ENCODE measurements at places on chromosomes 2 and 18.

- DNase-seq, result no peak
Observed at GRCh38 chr18:61261870-61262269, 71.4 kb upstream of the CDH20 start.

DNA sequence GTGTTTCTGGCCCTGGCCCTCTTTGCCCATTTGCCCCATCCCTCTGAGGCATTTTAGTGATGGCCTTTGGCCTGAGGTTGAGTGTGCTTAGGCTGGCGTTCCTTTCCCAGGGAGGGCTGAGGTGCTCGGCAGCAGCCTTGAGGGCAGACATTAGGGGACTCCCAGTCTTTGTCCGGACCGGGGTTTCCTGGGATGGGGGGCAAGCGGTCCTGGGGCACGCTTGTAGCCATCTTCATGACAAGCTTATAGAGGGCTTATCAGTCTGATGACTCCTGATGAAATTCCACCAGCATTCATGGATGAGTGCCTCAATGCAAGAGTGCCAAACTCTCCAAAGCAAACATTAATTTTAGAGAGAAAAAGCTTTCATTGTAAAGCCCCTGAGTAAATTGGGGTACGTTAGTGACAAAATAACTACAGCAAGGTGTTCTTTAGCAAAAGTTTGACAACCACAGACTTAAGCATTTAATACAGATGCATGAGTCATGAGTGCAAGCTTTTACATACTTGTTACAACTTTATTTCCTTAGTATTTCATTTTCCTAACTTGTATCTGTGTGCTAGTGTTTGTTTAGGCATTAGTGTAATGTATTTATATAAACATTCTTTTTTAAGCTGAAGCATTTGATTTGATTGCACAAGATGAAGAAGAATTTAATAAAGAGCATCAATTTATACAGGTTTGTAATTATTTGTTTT, 45.6 kb downstream of the CEP192 start:
- no peak for DNase-seq

DNA sequence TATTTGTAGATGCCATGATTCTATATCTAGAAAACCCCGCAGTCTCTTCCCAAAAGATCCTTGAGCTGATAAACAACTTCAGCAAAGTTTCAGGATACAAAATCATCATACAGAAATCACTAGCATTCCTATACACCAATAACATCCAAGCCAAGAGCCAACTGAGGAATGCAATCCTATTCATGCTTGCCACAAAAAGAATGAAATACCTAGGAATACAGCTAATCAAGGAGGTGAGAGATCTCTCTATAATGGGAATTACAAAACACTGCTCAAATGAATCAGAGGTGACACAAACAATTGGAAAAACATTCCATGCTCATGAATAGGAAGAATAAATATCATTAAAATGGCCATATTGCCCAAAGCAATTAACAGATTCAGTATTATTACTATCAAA, 551.4 kb upstream of the SLC39A10 start:
- no peak for DNase-seq

- no peak for DNase-seq
Observed at GRCh38 chr2:99662761-99663341, 173.0 kb upstream of the REV1 start.

- peak; percentile 20 for DNase-seq
Observed at GRCh38 chr2:219207884-219208740, 1.5 kb downstream of the ZFAND2B start.

DNA sequence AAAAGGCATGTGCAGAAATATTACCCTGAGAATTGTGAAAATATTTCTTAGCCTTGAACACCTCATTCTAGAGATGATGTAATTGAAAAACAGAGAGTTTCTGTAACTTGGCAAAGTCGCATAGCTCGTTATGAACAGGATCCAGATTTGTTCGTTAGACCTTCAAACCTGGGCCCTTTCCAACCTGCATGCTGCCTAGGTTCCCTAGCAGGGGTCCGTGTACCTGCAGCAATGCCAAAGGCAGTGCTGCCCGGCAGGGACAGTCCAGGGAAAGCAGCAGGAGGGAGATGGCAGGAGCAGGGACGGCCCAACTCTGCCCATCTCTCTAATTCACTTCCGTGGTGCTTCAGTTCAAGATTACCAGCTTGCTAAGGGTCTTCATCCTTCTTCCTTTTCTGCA, 12.0 kb downstream of the PIEZO2 start:
- no peak for DNase-seq

- peak; percentile 62 for DNase-seq
Observed at GRCh38 chr2:147910990-147911473, 66.2 kb downstream of the ACVR2A start.

- DNase-seq, result no peak
Observed at GRCh38 chr2:42895134-42895790, 102.9 kb upstream of the HAAO start.

DNA sequence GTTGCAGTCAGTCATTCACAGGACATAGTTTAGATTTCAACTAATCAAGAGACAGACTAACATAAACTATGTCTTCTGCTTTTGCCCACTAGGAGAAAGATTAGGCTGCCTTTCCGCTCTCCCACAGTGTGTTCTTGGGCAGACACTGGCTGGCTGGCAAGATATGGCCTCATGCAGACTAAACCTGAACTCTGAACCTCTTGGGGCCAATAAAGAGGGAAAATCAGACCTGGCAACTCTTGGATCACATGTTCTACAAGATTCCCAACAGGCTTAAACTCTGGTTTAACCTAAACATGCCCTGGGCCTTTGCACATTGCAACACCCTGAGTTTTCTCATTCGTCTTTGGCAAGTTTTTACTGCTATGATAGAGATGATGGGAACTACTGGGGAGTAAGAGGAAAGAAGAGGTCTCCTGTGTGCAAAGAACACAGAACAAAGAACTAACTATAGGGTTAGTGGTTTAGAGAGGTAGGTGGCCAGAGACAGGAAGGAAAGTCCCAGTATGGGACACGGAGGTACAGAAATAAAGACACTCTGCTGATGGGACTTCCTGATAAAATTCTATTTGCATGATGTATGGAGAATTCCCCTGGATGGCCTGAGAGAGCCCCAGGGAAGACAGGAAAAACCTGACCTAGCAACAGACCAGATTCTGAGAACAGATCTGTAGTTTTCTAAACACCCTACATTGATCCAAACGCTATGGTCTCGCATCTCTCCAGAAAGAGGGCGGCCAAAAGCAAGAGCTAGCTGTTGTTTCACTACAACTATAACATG, 2.0 kb upstream of the ATRAID start:
- DNase-seq, result no peak

DNA sequence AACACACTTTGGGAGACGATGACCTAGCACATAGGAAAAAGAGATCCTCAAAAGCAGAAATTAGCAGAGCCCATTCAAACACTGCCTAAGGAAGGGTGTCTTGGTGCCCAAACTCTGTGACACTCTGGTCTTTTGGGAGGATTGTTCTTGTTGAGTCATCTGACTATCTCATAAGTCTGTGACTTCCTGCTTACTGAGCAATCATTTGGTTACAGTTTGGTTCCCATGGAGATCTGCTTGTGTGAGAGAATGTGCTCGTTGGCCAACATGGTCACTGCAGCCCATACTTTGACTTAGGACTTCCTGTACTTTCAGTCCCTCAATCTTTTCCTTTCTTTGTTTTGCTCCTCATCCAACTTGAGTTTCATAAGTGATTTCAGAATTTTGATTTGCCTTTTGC, 602.9 kb downstream of the NYAP2 start:
- no peak for DNase-seq

- no peak for DNase-seq
Observed at GRCh38 chr2:221431477-221431876, 140.6 kb downstream of the EPHA4 start.

GRCh38 chr2:173199294-173199693, 123.6 kb downstream of the MAP3K20 start:
- no peak for DNase-seq

DNA sequence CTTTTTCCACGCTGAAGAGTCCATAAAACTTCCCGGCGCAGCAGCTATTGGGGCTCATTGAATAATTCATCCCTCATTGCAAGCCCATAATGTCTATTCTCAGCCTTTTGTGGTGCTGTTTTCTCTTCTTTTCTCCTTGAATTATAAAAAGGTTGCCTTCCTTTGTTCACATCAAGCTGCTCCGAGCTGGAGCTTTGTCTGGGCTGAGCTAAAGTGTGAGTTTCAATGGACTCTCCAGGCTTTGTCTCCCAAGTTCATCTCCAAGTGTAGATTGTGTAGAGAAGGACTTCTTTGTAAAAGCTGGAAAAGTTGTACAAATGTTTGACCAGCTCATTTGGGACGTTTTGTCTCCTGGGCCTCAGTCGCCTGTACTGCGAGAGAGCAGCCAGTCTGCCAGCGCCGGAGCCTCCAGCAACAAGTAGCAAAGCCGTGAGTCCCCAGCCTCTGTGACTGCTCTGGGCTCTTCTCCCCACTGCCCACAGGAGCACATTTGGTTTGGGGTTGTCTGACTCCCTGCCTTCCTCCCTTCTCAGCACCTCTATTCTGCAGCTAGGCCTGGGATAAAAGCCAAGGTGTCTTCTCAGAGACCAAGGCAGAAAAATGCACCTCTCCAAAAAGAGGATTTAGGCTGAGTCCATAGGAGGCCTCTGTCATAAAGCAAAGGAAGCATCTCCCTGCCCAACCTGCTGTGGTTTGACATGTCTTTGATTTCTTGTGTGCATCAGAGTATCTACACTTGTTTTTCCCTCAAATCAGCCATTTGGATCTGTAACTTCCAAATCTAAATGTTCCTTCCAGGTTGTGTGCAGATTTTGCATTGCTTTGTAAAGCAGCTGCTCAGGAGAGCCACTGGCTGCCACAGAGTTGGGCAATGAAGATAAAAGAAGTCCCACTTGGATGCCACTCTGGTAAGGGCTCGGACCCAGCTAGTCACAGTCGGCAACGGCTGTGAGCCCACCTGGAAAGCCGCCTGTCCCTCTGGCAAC, 6.4 kb downstream of the PAX3 start:
- no peak for DNase-seq

DNA sequence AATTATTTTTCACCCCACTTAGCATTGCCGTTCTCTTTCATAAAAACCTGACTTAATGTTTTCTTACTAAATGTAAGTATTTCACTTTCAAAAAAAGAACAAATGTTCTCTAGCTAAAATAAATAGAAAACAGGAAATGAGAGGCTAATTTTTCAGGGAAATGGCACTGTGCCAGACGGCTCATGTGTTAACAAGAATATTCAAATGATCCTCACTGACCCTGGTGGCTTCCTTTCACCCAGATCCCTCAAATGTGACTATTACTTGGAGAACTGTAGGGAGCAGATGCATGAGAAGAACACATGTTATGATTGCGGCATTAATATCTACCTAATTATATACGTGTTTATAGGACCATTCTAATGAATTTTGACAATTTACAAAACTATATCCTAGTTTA, 827.7 kb downstream of the SOCS6 start:
- no peak for DNase-seq

DNA sequence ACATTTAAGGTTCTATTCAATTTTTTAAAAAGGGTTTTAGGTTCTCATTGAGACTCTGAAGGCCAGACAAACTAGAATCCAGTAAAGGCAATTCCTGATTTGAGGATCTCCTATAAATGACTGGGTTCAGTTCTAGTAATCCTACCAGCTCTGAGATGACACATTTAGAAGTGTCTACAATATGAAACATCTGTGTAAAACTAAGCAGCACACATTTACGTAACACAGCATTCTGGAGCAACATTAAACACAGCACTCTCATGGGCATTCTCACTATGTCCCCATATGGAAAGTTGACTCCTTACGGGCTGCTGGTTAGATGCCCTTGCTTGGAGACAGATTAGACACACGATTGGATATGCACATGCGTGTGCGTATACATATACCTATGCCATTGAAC, 114.4 kb downstream of the ZNF385B start:
- no peak for DNase-seq

- DNase-seq, result no peak
Observed at GRCh38 chr2:236851187-236851586, 234.5 kb upstream of the COPS8 start.

GRCh38 chr2:224099861-224100643, 61.0 kb upstream of the SERPINE2 start:
- DNase-seq, result no peak

GRCh38 chr2:43400508-43400907, 174.1 kb upstream of the ZFP36L2 start:
- no peak for DNase-seq

- DNase-seq, result no peak
Observed at GRCh38 chr18:64259871-64260270, 111.0 kb upstream of the LINC00305 start.

DNA sequence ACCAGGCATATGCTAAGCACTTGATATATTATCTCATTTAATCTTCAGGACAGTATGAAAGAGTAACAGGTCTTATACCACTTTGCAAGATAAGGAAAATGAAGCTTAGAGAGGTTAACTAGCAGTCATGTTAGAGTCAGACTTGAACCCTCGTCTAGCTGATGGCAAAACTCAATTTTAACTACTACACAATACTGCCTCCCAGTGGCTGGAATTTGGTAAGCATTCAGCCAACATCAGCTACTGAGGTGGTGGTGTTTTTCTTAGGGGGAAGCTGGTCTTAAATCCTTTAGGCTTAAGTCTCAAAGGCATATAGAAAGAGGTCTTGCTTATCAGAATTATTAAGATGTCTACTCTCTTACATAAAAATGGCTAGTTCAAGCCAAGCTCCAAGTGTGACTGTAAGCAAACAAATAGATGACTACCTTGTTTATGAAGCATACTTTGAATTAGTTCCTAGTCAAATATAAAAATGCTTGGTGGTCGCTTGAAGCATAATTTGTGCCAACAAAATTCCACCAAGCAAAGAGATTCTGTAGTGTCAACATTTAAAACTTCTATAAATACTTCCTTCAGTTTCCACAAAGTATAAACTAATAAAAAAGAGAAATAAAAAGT, 325.4 kb upstream of the FIGN start:
- DNase-seq, result no peak

- no peak for DNase-seq
Observed at GRCh38 chr2:181657379-181657778, 474 bp upstream of the CERKL start.

- no peak for DNase-seq
Observed at GRCh38 chr18:3422905-3423304, 27.1 kb upstream of the TGIF1 start.

- DNase-seq, result no peak
Observed at GRCh38 chr2:223008956-223009355, 43.0 kb upstream of the KCNE4 start.

GRCh38 chr2:109214651-109215371, 85.8 kb downstream of the SH3RF3 start:
- DNase-seq, result no peak

- DNase-seq, result no peak
Observed at GRCh38 chr2:74573747-74574562, 19.4 kb downstream of the DOK1 start.

GRCh38 chr2:15134957-15135356, 426.2 kb downstream of the NBAS start:
- no peak for DNase-seq

Data from hematopoietic multipotent progenitor cell treated with erythropoietin and hydrocortisone succinate and interleukin-3 and kit ligand, for 15 days (in vitro differentiated cells).